ENCODE measurements at places on chromosomes 16 and 17.

GRCh38 chr17:29962656-29963055 is 21.2 kb downstream of the EFCAB5 start:
- no peak for DNase-seq

DNA sequence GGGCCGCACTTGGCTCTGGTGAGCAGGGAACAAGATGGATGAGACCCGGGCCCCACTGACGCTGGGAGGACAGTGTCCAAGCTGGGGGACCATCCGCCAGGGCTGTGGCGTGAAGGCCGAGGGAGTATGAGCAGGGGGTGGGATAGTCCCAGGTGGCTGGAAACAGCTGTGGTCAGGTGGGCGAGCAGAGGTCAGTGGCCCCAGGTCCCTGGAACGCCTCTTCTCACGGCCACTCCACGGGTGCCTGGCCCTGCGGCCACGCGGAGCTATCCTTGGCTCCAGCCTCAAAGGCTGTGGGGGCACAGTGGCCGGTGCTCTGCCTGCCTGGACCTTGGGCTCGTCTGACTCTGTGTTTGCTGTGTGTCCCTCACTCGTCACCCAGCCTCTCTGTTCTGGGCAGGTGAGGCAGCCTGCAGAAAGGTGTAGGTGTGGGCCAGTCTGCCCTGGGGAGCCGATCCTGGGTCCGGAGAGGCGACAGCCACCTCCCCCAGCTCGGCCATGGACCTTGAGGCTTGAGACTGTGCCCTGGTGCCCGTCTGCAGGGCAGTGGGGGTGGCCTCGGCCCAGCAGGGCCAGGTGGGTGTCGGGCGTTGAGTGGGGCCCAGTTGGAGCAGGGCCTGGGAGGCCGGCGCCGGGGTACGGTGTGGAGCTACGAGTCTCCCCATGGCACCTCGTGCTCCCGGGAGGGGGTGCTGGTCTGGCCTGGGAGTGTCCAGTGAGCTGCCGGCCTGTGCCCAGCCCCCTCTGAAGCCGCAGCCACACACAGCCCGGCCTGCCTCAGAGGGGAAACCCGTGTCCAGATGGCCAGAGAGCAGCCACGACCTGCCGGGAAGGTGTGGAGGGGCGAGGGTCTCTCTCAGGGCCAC is 10.0 kb downstream of the CACNA1H start:
- DNase-seq, result no peak

DNA sequence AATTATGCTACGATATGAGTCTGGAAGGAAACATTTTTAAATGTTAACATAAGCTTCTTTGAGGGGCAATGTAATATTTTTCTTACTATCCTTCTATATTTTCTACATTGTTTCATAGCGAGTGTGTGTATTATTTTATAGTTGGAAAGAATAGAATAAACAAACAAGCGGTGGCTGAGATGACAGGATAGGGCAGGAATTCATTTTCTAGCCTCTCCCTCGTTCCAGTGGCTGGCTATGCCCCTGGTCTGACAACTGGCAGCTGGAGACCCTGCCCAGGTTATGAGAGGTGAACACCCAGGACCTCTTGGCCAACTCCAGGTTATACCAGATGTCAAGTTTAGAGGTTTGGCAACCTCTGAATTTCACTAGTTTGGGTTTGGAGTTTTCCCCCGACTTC is 14.5 kb upstream of the TNRC6C start:
- no peak for DNase-seq

- DNase-seq, result no peak
Measured at GRCh38 chr17:75742337-75742736, 21.1 kb downstream of the ITGB4 start.

DNA sequence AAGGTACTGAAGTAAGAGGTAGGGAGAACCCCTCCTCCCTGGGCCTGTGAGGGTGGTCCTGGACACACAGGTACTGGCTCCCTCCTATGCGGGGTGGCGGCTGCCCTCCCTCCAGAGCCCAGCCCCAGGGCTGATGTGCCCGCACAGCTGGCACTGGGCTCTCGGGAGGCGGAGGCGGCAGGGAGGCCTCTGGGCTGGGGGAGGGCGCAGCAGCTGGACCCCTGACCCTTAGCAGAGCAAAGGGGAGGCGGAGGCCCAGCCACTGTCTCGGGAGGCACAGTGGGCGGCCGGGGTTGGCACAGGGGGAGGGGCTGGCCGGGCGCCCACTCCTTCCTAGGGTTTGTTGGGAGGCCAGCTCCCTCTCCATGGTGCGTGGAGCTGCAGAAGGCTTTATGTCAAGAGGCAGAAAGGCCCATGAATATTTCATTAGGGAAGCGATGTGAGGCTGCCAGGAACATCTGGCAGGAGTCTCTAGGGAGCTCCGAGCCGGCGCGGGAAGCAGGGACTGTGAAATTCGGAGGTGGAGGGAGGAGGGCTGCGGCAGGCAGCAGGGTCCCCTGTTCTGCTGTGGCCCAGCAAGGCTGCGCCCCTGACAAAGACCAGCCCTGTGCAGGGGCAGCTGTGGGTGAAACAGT is 44.1 kb upstream of the ACSF3 start:
- no peak for DNase-seq

GRCh38 chr17:36034127-36034526 is 16.4 kb upstream of the CCL23 start:
- DNase-seq, result no peak

- no peak for DNase-seq
Measured at GRCh38 chr17:45904866-45905265, 10.5 kb downstream of the MAPT start.

- no peak for DNase-seq
Measured at GRCh38 chr17:50365649-50366393, 7.2 kb downstream of the MRPL27 start.

GRCh38 chr16:13909872-13910303 is 10.1 kb upstream of the ERCC4 start:
- DNase-seq, result no peak

DNA sequence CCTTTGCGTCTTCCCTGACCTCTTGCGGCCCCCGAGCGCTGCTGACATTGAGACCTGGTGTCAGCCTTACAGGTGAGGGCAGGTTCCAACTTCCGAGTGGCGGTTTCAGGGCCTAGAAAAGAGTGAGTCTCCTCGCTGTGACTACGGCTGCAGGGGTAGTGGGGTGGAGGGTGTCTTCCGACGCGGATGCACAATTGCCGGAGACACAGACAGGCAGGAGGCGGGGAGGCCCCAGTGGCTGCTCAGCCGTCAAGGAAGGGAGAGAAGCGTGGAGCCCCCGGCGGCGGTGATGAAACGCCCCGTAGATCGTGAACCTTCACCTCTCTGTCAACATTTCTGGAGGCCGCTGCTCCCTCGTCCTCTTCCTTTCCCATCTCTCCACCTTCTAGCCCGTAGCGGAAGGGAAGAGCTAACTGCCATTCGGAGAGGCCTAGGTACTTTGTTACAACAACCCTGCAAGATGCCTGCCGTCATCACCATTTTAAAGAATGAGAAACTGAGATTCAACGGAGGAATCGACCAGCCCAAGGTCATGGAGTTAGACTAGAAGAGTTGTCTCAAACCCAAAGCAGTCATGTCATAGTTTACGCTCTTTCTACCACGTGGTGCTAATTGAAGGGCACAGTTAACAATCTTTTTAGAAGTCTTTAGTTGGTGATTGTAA is 485 bp downstream of the DNAJA3 start:
- no peak for DNase-seq

DNA sequence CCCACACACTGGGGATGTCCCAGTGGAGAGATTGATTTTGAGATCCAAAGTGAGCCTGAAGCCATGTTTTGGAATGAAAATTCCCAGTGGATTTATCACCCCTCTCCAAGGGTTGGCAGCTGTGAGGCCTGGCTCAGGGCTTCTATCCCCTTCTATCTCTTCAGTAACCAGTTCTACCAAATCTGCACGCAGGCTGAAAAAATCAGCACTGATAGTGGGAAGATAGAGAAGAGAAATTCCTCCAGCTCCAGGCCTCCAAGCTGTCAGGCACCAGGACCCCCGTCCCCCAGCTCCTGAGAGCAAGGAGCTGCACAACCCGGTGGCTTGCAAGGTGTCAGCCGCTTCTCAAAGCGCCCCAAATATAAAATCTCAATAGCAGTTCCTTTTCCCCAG is 1.0 kb downstream of the FLOT2 start:
- DNase-seq, result no peak

GRCh38 chr17:32292094-32292493 is 26.5 kb downstream of the RHBDL3 start:
- DNase-seq, result no peak

GRCh38 chr17:2029911-2030778 is at the start of gene DPH1:
Gene DPH1, plus strand, starts transcription at chr17:2030153. Its CDS starts 17 bp downstream, at chr17:2030170.
- peak; percentile 27 for DNase-seq

DNA sequence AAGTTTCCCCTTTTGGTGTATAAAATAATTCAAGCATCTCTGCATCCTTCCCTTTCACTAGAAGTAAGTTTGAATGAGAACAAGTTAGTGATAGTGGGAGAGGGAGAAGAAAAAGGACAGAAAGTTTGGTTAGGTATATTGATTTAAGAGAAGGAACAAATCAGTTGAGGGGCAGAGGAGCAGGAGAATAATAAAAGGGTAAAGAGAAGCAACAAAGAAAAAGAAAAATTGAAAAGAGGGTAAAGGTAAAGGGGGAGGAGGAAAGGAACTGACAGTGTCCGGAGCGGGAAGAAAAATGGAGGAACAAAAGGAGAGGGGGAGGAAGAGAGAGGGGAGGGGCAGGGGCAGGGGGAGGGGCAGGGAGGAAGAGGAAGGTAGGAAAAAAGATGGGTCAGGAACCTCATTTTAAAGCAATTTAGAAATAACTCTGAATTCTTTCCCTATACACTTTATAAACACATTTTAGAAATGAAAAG is 6.3 kb upstream of the IGF2BP1 start:
- no peak for DNase-seq

- DNase-seq, result no peak
Measured at GRCh38 chr17:82802075-82802780, 37.6 kb downstream of the ZNF750 start.

DNA sequence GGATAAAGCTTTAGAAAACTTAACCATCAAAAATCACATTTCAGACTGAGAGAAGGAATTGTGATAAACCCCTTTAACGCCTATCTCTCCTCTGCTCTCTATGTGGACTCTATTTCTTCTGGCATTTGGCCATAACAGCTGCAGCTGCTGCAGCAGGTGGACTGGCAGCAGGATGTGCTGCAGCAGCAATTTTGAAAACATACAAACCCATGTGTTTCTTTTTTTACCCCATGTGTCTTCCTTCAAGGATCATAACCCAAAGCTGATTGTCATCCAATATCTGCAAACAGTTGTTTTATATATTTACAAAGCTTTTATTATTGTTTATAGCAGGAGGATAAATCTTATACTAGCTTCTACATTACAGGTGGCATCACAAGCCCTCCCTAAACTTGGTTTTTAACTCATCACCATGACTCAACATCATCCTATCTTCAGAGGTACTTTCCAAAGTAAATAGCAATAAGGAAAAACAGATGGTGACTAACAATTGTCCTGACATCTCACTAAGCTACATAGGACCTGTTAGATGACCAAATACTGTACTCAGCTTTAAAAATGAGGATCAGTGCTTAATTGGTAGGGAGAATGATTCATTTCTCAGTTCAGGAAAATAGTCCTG is 14.5 kb upstream of the KRTAP9-2 start:
- peak; percentile 31 for DNase-seq

GRCh38 chr17:55926276-55926990 is 175.6 kb downstream of the PCTP start:
- DNase-seq, result no peak

DNA sequence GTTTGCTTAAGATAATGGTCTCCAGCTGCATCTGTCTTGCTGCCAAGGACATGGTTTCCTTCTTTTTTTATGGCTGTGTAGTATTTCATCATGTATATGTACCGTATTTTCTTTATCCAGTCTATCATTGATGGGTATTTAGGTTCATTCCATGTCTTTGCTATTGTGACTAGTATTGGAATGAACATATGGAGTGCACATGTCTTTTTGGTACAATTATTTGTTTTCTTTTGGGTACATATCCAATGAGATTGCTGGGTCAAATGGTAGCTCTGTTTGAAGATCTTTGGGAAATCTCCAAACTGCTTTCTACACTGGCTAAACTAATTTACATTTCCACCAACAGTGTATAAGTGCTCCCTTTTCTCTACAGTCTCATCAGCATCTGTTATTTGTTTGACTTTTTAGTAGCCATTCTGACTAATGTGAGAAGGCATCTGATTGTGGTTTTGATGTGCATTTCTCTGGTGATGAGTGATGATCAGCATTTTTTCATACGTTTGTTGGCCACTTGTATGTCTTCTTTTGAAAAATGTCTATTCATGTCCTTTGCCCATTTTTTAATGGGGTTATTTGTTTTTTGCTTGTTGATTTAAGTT is 66.2 kb downstream of the TNFRSF13B start:
- no peak for DNase-seq

GRCh38 chr17:20125724-20126123 is 116.6 kb downstream of the SPECC1 start:
- DNase-seq, result no peak

GRCh38 chr16:66486773-66487579 is 59.9 kb downstream of the BEAN1 start:
- DNase-seq, result peak; percentile 28

- no peak for DNase-seq
Measured at GRCh38 chr17:81403671-81404534, 8.6 kb downstream of the BAHCC1 start.

DNA sequence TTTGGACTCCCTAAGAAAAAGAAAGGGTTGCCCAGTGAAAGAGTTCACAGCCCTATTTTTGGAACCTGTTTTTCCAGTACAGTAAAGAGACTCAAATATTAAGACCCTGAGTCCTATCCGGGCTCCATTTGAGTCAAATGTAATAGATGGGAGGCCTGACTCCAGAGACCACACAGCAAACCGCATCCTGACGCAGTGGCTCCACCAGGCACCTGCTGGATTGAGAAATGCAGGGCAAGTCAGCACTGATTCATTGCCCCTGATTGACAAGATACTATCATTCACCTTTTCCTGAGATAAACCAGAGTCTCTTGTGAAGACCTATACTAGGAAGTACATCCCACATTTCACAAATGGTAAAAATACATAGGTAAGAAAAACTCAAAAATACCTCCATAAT is 715.7 kb upstream of the SOX9 start:
- DNase-seq, result no peak

GRCh38 chr17:41691031-41691777 is 2.5 kb downstream of the EIF1 start:
- no peak for DNase-seq

GRCh38 chr16:80231888-80232287 is 308.9 kb upstream of the DYNLRB2 start:
- DNase-seq, result no peak

DNA sequence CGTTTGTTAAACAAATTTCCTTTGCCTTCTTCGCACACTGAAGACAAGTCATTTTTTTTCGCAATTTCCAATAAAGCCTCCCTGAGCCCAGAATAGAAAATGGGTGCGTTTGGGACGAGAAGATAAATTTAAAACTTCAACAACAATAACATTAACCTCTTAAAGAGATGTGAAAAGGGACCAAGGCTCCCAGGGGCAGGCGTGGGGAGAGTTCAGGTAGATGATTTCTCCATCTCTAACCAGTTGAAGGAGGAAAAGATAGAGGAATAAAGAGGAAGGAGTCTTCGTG is 1.3 kb upstream of the HOXB4 start:
- DNase-seq, result no peak
